ENCODE measurements at places on chromosomes 1 and 21. TPM values are rescaled to one million over a fixed set of nuclear protein-coding genes. Genes with fewer than 3 reads are reported as not detected.

The MROH9 gene
- not detected for total RNA-seq

The SLC16A4 gene
- 39.9 TPM for total RNA-seq

The AADACL3 gene
- total RNA-seq: not detected

The RIMKLA gene
- total RNA-seq: 0.36 TPM

The ADAM30 gene
- total RNA-seq: not detected

The FCRL6 gene
- total RNA-seq: not detected

The RSPO1 gene
- 0.10 TPM for total RNA-seq

The LAX1 gene
- total RNA-seq: not detected

The CYP4Z1 gene
- not detected for total RNA-seq

The B3GALT2 gene
- total RNA-seq: not detected

The C8B gene
- total RNA-seq: not detected

The INSRR gene
- total RNA-seq: not detected

The CFHR3 gene
- total RNA-seq: 0.15 TPM

The ENAH gene
- total RNA-seq: 105 TPM

The NBPF4 gene
- total RNA-seq: 0.08 TPM

Measured in A549 treated with AZD2906 at 1 μM for 4 hours (cell line).